ENCODE measurements at places on chromosomes 2 and 18.

GRCh38 chr2:9336241-9336575 lies 87.1 kb downstream of the ITGB1BP1 start:
- no peak for DNase-seq

DNA sequence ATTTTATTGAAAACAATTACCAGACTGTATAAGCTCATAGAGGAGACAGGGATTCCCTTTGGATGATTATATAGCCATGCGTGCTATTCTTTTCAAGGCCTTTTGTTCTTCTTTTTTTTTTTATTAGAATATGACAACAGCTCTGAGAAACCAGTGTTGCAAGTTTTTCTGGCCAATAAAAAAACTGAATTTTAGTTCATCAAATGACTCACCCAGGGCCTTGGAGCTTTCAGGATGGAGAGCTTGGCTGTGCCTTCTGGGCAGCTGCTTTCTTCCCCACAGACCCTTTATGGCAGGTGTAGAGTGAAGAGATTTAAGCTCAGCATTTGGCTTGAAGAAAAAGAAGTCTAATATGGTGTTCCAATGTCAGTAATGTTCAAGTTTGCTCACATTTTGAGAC lies 497.9 kb upstream of the FANCL start:
- DNase-seq: no peak

- DNase-seq: no peak
Measured at GRCh38 chr18:48249854-48250253, 159.3 kb downstream of the ZBTB7C start.

DNA sequence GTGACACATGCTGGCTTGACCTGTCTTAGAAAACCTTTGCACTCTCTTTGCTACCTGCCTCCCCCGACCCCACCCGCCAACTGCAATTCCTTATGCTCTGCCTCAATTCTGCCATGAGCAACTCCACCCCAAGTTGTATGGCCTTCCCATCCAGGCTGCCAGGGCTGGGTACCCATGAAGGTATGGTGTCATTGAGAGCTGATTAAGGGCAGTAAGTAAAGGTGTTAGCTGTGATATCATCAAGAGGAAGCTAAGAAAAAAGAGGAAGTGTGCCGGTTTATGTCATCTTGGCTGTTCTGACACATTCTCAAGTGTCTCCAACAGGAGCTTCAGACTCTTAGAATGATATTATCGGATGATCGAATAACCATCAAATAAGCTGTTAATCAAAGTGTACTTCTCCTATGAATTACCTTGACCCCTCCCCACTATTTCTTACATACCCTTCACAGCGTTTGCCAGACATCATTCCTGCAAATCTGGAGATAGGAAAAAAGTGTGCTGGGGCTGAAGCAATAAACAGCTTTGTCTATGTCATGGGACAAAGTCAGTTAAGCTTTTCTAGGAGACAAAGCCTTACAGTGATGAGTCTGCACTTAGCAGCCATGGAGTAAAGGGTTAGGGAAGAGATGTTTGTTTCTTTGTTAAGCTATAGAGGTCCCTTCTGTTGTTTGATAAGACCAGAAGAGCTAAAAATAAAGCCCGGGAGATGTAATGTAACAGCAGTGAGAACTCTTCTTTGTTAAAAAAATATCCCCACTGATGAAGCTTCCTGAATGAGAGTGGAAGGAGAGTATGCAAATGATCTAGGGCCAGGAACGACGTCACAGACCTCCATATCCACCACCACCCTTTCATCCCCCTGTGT lies 40.4 kb upstream of the SMAD2 start:
- DNase-seq: no peak

DNA sequence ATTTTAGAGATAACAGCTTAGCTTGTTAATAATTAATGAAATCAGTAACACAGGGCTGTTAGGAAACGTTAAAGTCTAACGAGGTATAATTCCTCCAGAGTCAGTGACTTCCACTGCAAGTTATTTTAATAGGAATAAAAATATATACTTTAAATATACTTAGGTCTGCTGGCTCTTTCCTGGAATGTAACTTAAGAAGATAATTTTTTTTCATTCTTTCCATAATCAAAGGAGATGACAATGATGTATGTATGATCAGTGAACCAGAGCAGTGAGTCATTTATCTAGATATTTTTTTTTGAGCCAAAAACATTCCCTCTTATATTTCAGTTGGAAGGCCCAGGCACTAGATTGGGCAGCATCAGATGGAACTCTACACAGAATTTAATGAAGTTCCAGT lies 104.2 kb upstream of the LYPD1 start:
- DNase-seq: peak; percentile 53

- DNase-seq: no peak
Measured at GRCh38 chr2:19577723-19578122, 219.3 kb upstream of the OSR1 start.

DNA sequence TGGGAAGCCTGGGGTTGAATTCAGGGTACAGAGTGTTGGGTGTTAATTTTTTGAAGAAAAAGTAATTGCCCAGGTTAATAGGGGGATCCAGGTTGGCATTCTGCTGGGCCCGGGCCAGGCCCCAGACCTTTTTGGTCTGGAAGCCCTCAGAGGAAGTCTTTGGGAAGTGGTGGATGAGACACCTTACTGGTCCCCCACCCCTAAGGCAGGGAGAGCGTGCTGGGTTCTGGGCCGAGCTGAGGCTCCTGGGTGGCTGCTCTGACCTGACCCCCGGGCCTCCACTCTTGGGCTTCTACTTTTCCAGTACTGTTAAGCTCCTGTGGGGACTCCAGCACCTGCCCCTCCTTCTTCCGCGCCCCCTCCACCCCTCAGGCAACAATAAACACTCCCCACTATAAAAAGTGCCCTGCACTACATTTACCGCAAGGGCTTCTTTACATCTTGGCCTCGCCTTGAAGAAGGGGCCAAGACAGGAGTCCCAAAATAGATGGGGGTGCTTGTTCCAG lies 753 bp upstream of the HOXD3 start:
- DNase-seq: no peak

- DNase-seq: no peak
Measured at GRCh38 chr2:118675531-118675930, 171.9 kb downstream of the EN1 start.
